ENCODE measurements at places on chromosomes 11 and 22. TPM values are rescaled to one million over a fixed set of nuclear protein-coding genes. Genes with fewer than 3 reads are reported as not detected.

Gene NFAM1
- not detected for polyA plus RNA-seq

DNA sequence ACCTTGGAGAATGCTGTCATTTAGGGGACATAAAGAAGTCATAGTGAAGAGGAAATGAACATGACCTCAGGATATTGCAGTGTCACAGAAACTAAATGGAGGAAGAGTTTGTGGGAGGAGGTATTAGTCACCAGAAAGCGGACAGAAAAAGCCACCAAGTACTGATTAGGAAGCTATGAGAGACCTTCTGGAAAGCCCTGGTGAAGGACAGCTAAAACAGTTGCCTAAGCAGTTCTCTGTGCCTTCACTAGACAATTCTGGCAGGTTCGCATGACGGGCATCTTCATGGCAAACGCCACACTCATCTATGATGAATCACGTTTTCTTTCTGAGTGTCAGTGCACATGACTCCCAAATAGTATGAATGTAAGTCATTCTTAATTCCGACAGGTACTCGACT, 325.8 kb downstream of the C11orf87 start:
- no peak for DNase-seq

DNA sequence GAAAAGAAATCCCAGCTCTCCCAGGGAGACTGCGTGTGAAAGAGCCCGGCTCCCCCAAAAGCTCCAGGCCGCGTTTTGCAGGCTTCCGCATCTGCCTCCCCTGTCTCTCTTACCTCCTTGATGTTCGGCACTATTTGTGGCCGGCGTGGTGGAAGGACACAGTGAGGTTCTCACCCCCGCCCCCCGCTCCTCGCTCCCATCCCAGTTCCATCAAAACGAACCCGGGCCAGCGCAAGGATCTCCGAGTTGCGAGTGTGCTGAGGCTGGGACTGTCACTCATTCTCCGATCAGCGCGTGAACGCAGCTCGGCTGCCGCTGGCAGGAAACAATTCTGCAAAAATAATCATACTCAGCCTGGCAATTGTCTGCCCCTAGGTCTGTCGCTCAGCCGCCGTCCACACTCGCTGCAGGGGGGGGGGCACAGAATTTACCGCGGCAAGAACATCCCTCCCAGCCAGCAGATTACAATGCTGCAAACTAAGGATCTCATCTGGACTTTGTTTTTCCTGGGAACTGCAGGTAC, at the start of gene NCAM1:
TSS of gene NCAM1 (plus strand) at position 275 of the 523 bp plus-strand sequence.
- peak; percentile 89 for DNase-seq

DNA sequence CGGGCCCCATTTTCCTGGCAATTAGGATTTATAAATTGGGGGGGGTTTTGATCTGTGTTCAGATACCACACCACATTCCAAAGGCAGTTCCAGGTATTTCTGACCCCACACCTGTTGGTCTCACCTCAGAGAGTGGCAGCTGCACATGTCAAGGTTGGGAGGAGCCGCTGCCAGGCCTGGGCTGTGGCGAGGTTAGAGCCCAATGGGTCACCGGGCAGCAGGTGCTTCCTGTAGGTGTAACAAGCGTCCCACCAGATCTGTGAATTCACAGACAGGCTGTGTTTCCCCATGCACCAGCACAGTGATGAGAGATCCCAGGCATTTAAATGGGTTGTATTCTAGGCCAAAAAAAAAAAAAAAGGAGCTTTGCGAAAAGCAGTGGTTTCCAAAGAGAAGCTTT, 58.6 kb downstream of the CABIN1 start:
- no peak for DNase-seq

GRCh38 chr11:76524461-76524860, 79.6 kb downstream of the EMSY start:
- no peak for DNase-seq

Gene KCNE3
- not detected for polyA plus RNA-seq

DNA sequence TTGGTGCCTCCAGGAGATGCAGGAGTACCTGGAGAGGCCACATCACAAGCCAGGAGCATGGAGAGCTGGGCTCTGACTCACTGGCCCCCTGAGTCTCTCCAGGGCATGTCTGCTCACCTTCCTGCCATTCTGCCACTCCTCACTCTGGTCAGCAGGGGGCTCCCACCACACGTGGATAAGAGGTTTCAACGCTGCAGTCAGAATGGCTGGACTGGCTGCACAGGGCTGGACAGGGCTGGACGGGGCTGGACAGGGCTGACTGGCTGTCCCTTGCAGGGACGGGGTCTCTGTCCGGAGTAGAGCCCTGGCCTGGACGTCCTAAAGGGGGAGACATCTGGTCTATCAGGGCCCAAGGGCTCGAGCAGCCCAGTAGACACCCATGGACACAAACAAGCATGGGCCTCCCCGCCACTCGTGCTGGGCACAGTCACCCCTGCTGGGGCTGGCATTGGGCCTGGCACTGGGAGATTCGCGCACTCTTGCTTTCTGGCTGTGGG, 34.6 kb downstream of the CYTH4 start:
- DNase-seq, result peak; percentile 92

GRCh38 chr11:107847184-107847583, 11.4 kb downstream of the SLC35F2 start:
- no peak for DNase-seq

Gene SLC43A3
- 4.1 TPM for polyA plus RNA-seq

- no peak for DNase-seq
Measured at GRCh38 chr11:88979641-88980040, 86.1 kb downstream of the GRM5 start.

Gene POU2AF2
- 0.15 TPM for polyA plus RNA-seq

DNA sequence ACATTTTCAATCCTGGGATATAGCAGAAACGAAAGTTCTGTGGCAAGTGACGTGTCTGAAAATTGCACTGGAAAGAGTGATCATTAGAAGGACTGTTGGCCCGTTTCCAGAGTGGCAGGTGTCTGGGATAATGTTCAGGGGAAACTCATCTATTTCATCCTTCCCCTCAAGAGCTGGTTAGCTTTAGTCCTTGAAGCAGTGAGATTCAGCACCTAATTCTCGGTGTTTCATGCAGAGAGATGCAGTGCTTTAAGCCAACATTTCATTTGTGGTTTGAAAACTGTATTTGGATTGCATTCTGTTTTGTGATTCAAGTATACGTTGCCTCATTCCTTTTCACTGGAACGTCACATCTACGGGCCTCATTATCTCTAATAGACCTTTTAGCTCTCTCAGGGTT, 205.0 kb upstream of the RAG2 start:
- DNase-seq, result no peak

DNA sequence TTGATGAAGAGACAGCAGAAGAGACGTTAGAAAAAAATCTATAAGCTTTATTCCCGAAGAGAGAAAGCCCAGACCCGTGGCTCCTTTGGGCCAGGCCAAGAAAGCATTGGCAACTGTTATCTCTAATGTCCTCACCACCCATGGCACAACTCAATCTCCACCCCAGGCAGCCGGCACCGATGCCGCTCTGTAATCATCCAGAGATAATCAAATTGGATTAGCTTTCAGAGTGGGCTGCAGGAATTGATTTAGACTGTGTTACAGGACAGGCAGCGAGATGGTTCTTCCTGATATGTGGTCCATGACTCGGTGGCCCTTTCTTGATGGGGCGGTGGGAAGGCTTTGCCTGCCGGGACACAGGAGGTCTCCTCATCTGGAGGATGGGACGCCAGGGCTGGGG, 383.9 kb downstream of the TBC1D22A start:
- peak; percentile 86 for DNase-seq

Gene INS
- polyA plus RNA-seq, result not detected

DNA sequence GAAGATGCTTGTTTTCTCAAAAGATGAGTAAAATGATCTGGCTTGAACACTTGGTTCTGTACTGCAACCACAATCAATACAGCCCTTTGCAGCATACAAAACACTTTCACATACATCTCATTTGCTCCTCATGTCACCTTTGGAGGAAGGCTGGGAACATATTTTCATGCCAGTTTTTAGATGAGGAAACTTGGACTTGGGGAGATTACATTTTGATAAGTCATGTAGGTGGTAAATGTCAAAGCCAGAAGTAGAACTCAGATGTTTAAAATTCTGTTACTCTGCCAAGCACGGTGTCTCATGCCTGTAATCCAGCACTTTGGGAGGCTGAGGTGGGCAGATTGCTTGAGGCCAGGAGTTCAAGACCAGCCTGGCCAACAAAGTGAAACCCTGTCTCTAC, 121.8 kb downstream of the MICAL2 start:
- no peak for DNase-seq

DNA sequence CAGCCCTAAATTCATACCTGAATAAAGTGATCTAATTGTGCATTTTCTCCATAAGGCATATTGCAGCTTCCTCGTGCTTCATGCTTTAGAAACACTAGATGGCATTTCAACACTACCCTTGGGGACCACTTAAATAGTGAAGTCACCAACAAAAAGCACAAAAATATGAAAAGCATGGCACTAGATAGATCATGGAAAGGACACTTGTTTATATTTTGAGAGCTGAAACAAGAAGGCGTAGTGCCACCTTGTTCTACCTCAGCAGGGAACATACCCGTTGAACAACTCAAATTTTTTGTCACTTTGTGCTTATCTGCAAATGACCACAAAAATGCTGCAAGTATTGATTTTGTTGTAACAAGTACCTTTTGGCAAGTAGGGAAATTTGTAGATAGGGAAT, 8.6 kb downstream of the TBCEL start:
- DNase-seq, result no peak

DNA sequence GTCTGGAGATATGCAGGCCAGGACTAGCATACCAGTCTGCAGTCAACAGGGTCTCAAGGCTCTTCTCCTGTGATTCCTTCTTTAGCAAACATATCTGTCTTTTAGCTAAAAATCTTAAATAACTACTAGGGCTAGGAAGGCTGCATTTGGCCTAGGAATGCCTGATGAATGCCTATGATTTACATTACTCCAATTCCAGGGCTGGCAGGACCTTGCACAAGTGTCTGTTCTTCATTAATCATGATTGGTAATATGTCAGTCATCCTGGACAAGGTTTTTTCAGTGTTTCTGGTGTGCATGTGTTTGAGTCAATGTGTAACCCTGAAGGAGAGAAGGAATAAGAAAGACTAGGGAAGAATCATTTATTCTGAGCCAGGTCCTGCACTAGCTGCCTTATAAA, 280.5 kb upstream of the NARS2 start:
- no peak for DNase-seq

DNA sequence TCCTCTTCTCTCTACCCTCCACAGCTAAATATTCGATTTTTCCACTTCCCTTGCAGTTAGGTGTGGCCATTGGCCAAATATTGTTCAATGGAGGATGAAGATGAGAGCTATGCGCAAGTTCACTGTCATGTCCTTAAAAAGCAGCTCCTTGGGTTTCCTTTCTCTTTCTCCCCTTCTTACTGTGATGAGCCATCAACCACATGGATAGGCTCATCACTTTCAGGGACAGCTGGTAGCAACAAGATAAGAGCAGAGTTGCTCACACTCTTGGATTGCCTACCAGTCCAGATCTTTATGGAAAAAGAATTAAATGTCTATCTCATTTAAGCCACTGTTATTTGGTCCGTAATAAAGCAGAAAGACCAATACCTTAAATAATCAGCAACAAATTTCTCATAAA, 377.0 kb downstream of the DDX10 start:
- no peak for DNase-seq

GRCh38 chr11:115637599-115638241, 133.5 kb upstream of the CADM1 start:
- peak; percentile 45 for DNase-seq

DNA sequence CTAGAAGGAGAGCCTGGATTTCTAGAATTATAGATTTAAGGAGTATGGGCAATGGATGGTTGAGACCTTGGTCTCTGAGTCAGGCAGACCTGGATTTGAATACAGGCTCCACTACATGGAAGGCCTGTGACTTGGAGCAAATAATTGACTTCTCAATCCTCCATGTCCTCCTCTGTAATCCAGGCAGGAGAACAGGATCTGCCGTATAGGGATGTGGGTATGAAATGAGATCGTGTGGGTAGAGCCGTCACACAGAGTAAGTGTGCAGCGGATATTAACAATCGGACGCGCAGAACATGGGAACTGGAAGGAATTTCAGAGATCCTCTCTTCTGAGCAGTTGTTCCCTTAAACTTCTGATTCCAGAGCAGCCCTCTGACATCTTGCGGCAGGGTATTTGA, 11.5 kb upstream of the TMPRSS13 start:
- DNase-seq, result no peak

Gene MGAT3
- 0.16 TPM for polyA plus RNA-seq

- peak; percentile 30 for DNase-seq
Measured at GRCh38 chr11:121241343-121242211, 51.0 kb upstream of the SC5D start.

DNA sequence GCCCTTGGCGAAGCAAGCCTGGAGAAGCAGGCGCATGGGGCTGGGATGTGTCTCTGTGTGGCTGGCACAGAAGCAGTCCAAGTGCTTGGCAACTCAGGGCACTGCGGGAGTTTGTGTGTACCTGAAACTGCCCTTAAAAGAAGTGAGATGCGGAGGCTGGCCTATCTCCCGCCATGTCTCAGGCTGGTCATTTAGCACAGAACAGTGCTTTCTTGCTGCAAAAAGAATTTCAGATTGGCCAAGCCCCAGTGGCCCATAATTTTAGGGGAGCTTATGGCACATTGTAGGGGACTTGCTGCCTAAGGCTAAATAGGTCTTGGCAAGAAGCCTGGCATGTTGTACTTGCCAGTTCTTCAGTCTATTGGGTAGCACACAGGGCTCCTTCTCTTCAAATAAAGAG, 16.4 kb downstream of the EHF start:
- DNase-seq, result no peak

DNA sequence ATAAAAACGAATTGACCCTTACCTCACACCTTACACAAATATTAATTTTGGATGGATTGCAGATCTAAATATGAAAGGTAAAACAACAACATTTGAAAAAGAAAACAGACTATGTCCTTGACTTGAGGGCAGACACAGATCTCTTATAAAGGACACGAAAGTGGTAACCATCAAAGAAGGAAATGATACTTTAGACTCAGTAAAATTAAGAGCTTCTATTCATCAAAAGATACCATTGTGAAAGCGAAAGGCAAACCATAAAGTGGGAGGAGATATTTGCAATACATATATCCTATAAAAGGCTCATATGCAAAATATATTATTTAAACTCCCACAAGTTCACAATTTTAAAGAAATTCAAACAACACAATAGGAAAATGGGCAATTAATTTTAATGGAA, 5.0 kb downstream of the HEPACAM start:
- DNase-seq, result no peak

Gene ZNRF3
- polyA plus RNA-seq, result 2.9 TPM

Gene FLRT1
- 0.03 TPM for polyA plus RNA-seq

- DNase-seq, result no peak
Measured at GRCh38 chr11:118055966-118056365, 20.9 kb upstream of the TMPRSS4 start.

Gene ST14
- not detected for polyA plus RNA-seq

Gene ELFN2
- 2.8 TPM for polyA plus RNA-seq

Gene SLC43A1
- 4.4 TPM for polyA plus RNA-seq

Gene KRTAP5-9
- polyA plus RNA-seq, result not detected

Gene IRF7
- polyA plus RNA-seq, result 5.9 TPM

GRCh38 chr22:25566898-25567235, 2.4 kb downstream of the GRK3 start:
- DNase-seq, result no peak

Gene SERPING1
- polyA plus RNA-seq, result 4.5 TPM

- no peak for DNase-seq
Measured at GRCh38 chr22:19107730-19108074, 14.5 kb downstream of the DGCR2 start.

- DNase-seq, result no peak
Measured at GRCh38 chr11:120925944-120926343, 98.0 kb upstream of the TBCEL start.

Gene CNTF
- 1.4 TPM for polyA plus RNA-seq

- no peak for DNase-seq
Measured at GRCh38 chr11:46118702-46119351, 2.4 kb downstream of the PHF21A start.

GRCh38 chr11:6237266-6237665, 1.6 kb upstream of the CNGA4 start:
- no peak for DNase-seq

- DNase-seq, result no peak
Measured at GRCh38 chr11:118311518-118311917, 7.0 kb downstream of the CD3E start.

All from SK-N-SH (cell line).